Daoy (cell line): ENCODE measurements at places on chromosomes 7 and 10.

DNA sequence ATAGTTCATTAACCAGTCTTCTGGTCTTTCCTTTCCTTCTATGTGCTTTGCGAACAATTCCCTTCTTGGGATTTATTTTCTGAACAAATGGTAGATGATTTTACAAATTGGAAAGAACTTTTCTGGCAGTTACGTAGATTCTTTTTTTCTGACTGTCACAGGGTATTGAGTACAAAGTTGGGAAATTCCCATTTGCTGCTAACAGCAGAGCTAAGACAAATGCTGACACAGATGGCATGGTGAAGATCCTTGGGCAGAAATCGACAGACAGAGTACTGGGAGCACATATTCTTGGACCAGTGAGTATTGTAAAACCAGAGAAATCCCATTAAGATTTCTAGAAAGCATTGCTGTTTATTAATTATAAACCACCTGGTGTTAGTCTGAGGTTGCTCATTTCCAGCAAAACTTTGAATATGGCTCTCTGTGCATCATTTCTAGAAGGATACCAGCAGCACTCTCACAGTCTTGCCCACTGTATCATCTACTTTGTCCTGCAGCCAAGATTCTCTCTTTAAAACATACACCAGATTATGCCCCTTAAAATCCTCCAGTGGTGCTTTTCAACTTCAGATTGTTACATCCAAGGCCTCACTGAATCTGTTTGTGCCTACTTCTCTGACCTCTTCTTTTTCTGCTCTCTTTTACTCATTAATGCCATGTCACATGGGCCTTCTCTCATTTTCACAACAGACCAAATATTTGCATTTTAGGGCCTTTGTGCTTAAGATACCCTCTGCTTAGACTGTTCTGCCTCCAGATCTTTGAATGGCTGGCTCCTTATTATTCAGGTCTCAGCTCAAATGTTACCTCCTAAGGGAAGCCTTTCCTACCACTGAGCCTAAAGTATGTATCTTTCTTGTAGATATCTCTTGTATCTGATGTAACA, 27.0 kb downstream of the DLD start:
- DNase-seq = no peak

DNA sequence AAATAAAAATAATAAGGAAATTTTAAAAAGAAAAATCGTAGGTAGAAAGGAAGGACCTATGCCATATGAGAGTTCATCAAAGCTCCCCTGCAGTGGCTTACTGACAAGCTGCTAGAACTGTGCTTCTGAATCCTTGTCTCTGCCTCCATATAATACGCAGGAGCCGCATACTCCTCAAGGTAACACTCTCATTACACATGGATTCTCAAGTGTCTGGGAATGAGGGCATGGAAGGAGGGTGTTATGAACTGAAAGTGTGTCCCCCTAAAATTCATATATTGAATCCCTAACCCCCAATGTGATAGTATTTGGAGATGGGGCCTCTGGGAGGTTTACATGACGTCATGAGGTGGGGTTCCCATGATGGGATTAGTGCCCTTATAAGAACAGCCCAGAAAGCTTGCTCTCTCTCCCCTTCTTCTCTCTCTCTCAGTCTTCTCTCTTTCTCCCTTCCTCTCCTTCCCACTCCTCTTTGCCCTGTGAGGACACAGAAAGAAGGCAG, 35.2 kb downstream of the CREB3L2 start:
- DNase-seq = no peak

- no peak for DNase-seq
Measured at GRCh38 chr10:42899036-42899435, 116.4 kb downstream of the BMS1 start.

- no peak for DNase-seq
Measured at GRCh38 chr7:140439359-140439758, 35.5 kb downstream of the RAB19 start.

DNA sequence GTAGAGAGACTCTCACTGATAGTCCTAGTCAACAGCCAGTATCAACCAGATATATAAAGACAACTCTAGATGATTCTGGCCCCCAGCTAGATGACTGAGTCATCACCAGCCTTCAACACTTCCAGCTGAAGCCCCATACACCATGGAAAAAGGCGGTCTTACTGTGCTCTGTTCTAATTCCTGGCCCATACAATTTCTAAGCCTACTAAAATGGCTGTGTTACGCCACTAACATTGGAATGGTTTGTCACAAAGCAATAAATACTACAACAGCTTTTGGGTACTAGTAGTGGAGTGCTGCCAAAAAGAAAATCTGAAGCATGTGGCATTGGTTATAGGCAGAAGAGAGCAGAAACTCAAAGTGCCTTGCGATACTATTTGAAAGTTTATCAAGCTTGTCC, 13.0 kb upstream of the TES start:
- DNase-seq = no peak

- DNase-seq = no peak
Measured at GRCh38 chr10:103765981-103766380, 89.4 kb downstream of the SH3PXD2A start.

DNA sequence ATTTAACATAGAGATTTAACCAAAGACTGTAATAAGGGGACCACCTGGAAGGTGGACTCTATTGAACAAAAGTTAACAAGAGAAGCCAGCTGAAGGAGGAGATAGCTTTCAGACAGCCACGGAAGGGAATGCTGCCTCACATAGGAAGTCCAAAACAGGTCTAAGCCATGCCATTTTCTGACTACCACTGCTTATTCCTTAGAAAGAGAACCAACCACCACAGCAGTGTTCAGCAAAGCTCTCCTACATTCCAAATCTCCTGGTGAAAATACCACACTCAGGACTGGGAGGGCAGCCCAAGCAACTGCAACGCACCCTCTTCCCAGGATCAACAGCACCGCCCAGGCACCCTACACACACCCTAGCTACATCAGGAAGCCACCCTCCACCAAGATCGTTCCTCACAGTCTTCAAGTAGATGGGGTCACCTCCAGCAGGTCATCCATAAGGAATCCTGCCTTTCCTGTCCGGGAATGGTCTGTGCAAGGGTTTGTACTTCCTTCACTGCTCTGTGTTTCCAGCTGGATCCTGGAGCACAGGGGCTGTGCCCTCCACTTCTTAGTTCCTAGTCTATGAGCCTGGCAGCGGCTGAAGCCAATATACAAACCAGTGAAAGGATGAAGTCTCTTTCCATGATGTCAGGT, 2.5 kb downstream of the KIAA1549 start:
- DNase-seq = no peak

DNA sequence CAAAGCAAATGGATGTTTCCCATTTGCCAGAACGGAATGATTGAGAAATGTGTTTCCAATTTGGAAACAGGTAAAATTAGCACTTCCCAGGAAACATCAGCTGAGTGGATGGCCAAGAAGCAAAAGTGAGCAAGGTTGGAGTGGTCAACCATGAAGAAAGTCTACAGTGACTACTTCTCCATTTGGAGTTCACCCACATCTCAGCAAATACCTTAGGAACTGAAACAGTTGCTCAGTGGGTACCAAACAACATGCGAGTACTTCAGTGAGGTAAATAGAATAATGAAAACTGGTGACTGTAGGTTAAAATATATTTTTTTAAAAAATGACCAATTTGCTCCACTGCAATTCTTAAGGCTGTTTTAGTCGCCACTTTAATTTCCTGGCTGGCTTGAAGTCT, 57.7 kb downstream of the SLC16A9 start:
- no peak for DNase-seq

- DNase-seq = peak; percentile 1
Measured at GRCh38 chr10:88499569-88500470, 83.3 kb downstream of the RNLS start.

DNA sequence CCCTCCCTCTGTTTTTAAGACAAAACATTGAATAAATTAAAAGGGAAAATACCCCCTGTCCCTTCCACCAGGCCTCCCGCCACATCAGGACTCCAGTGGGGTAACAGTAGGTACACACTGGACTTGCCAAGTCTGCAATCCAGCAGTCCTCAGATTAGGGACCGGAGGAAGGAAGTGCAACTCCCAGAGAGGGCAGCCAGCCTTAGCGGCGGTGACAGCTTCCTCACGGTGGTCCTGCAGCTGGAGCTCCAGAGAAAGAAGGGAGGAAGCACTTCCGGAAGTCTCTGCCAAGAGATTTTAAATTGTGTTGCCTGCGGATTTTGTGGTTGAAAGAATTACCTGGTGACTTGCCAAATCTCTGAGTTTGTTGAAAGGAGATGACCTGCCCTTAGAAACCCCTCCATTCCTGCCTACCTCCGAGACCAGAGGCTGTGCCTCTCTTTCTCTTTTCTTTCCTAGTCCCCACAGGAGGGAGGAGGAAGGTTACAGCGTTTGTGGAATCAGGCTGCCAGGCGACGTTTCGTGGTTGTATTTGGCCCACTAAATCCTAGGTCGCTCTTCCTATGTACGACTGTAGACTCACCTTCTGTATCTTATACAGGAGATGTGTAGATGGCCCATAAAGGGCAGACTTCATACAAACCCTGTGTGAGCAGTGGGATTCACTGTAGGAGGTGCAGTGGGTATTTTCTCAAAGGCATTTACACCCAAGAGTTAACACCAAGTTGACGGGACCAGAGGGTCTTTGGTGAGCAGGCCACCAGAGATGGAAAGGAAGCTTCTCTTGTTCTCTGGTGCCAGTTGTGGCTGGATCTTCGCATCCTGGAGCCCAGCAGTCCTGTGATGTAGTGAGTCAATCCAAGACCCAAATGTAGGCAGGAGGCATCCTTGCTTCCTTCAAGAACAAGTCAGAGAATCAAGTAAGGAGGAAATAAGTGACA, 77.9 kb downstream of the INSIG1 start:
- peak; percentile 74 for DNase-seq

DNA sequence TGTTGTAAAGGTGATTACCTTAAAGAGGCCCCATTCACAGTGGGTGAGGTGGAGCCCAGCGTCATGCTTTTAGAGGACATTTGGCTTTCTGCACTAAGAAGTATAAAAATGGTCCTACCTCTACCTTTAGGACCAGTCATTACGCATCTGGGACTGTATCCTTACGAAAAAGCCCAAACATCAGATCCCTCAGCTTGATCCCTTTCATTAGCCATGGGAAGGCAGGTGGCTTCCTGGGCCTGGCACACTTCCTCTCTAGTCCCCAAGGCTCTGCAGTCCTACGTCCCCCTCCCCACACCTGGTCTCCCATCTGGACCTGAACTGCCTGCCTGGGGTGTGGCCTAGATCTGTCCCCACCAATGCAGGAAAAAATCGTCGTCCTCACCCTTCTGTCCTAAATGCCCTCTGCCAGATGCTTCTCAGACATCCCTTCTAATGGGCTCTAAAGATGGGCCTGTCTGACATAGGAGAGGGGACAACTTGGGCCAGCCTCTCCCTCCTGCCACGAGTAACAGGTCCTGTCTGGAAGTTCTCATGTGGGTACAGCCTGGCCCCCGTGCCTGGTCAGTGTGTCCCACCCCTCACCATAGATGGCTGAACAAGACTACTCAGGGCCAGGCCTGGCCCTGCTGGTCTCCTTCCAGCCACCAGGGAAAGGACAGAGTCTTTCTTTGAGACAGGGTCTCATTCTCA, 11.8 kb upstream of the SLC18A3 start:
- DNase-seq = no peak

GRCh38 chr7:77425101-77426051, 9.2 kb upstream of the GSAP start:
- DNase-seq = peak; percentile 58

DNA sequence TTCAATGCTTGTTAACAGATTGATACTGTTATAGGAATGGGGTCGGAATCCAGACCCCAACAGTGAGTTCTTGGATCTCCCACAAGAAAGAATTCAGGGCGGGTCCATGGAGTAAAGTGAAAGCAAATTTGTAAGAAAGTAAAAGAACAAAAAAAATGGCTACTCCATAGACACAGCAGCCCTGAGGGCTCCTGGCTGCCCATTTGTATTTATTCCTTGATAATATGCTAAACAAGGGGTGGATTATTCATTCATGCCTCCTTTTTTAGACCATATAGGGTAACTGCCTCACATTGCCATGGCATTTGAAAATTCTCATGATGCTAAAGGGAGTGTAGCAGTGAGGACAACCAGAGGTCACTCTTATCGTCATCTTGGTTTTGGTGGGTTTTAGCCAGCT, 717.2 kb upstream of the KCND2 start:
- DNase-seq = no peak

DNA sequence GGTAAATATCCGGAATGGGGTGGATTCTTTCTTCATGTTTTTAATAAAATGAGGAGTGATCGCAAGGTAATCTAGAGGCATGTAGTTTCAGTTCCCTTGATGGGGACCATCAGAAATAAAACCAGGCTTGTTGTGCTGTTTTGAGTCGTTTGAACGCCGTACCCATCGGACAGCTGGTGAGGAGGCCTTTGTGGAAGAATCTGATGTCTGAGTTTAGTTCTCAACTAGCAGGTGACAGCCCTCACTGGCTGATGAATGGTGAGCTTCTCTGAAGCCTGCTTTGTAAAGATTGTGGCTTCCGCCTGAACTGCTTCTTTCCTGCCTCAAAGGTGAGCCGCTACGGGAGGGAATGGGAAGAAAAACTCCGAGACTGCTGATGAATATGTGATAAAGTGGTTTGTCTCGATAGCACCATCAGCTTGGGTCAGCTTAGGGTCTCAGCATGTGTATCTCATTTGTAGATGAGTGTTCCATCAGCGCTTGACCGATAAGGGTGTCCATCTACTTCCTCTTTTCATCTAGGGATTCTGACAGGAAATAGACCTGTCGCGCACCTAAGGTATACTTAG, 977 bp downstream of the TMEM248 start:
- DNase-seq = peak; percentile 23

GRCh38 chr7:1595636-1596035, 25.8 kb upstream of the PSMG3 start:
- DNase-seq = no peak

DNA sequence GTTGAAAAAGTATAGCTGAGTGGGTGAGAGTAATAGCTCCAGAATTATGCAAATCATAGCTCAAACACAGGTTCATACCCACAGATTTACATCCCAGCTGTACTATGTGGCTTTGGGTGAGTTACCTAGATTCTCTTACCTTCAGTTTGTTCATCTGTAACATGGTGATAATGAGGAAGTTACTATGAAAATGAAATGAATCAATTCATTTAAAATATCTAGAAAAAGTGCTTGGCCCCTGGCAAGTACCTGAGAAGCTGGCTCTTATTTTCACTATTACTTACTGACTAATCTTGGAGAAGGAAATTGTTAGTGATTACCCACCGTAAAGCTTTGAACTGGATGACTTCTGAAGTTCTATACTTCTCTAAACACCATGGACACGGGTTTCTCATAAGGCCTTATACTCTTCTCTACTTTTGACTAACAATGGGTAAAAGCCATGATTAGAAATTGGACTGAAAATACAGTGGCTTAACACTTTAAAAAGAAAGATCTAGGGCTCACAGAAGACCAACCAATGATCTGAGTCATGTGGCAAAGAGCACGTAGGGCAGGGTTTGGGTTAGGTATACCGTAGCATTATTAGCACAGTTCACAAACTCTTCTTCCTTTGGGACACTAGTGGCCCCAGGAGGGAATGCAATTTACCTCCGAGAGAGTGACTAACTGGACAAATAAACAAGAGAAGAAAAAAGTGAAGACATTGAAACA, 149.2 kb downstream of the PLPP4 start:
- DNase-seq = no peak

- DNase-seq = no peak
Measured at GRCh38 chr7:51706851-51707250, 390.2 kb upstream of the COBL start.

GRCh38 chr10:114664127-114664526, 6.1 kb upstream of the ABLIM1 start:
- no peak for DNase-seq

- no peak for DNase-seq
Measured at GRCh38 chr10:83076443-83076842, 1062.9 kb upstream of the GHITM start.
